RKO (cell line): ENCODE measurements at places on chromosomes 13 and 19.

- peak; percentile 54 for DNase-seq
Measured at GRCh38 chr19:8240274-8241229, 31.4 kb downstream of the CERS4 start.

- DNase-seq = no peak
Measured at GRCh38 chr13:110433014-110433413, 125.9 kb downstream of the COL4A2 start.

- no peak for DNase-seq
Measured at GRCh38 chr19:17703824-17704463, 15.3 kb upstream of the MAP1S start.

- no peak for DNase-seq
Measured at GRCh38 chr13:20441056-20441455, 84.6 kb downstream of the CRYL1 start.

DNA sequence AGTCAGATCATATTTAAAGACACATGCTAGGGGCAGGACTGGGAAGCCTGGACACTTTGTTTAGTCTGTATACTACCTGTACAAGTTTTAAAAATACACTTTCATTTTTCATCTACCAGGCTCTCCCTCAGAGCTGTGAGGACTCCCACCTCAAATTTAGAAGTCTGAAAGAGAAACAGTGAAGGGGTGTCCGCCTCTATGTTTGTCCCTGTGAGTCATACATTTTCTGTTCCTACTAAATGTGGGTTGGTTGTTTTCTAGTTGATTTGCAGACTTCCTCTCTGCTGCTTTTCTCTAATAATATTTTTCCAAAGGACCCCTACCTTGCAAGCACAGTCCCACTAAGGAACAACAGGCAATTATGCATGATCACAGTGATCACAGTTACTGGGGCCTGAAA, 110.5 kb downstream of the ENOX1 start:
- DNase-seq = no peak

- peak; percentile 79 for DNase-seq
Measured at GRCh38 chr19:10388957-10389356, 8.6 kb upstream of the TYK2 start.

GRCh38 chr19:13689085-13689484, 75.2 kb upstream of the MRI1 start:
- DNase-seq = peak; percentile 66

DNA sequence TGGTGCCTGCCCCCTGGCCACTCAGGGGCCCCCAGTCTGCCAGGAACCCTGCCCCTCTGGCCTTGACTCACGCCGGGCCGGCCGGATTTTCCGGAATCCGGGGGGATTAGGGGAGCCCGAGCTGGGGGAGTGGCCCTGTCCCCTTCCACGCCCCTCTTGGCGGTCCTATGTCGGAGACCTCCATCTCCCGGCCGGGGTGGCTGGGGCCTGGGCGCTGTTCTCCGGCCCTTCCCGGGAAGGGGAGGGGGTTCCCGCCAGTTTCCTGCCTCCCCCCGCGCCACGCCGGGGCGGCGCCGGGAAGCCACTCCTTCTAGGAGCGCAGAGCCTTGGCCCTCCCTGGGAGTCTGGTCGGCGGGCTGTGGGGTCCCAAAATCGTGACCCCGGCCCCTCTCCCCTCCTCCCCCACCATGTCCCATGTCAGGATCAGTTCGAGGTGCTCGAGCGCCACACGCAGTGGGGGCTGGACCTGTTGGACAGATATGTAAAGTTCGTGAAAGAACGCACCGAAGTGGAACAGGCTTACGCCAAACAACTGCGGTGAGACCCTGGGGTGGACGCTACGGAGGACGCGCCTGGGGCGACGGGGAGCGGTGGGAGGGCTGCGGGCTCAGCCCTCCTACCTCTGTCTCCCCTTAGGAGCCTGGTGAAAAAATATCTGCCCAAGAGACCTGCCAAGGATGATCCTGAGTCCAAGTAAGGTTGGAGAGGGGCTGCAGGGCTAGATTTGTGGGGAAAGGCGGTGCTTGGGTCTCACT, 1.3 kb downstream of the TRIP10 start:
- DNase-seq = peak; percentile 66

- DNase-seq = peak; percentile 73
Measured at GRCh38 chr19:54188215-54188871, 1.0 kb downstream of the MBOAT7 start.

DNA sequence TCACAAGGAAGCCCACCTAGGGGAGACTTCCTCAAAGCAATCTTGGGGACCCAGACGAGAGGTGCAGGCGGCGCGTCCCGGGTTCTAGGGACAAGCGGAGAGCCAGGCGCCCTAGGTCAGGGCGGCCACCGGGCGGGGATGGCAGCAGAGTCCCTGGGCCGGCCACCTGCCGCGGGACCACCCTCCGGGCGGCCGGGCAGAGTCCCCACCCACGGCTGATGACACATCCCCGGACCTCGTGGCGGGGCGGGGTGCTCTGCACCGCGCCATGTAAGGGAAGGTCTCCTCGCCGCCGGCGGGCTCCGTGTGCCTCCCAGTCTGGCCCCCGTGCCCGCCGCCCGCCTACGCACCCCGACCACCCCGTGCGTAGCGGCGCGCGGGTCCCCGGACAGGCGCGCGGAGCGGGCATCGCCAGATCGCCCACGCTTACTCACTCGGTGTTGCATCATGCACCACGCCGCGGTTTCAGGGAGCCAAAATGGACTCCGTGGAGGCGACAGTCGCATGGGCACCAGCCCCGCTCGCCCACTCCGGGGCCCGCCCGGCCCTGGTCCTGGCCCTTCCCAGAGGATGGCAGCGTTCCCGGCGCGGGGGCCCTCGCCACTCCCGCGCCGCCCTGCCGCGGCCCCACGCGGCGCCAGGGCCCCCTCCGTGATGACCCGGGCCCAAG, 643 bp downstream of the SLC7A1 start:
- peak; percentile 72 for DNase-seq

DNA sequence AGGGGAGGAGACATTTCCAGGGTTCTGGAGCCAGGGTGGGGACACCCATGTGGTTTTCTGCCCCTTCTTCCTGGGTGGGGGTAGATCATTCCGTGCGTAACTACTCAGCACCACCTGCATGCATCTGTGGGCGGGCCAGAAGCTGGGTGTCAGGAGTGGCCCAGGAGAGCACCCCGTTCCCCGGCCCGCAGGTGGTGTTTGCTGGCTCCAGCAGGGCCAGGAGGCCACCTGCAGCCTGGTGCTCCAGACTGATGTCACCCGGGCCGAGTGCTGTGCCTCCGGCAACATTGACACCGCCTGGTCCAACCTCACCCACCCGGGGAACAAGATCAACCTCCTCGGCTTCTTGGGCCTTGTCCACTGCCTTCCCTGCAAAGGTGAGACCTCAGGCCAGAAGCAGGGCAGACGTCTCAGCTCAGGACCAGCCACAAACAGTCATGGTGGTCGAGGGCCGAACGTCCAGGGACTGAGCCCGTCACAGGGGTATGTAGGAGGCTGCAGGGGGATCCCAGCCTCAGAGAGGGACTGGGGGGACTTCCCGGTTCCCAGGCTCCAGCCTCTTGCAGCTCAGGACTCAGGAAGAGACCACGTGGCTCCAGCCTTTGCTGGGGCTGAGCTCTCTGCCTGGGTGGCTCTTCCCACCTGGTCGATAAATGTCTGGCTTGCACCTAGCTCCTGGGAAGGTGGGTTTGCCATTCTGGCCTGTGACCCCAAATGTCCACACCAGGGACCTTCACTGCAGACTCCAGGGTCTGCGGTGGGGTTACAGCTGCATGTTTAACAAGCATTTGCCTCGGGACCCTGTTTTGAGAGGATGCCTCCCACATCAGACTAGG, 1.6 kb downstream of the FSTL3 start:
- no peak for DNase-seq

GRCh38 chr19:9823816-9824215, 3.9 kb upstream of the UBL5 start:
- no peak for DNase-seq
